Hippocampal formation (tissue), 2 donors: ENCODE measurements at places on chromosomes 16 and 17.

- no peak for DNase-seq
These were observed 2.1 kb downstream of the TBX21 start for GRCh38 chr17:47735139-47735464.

DNA sequence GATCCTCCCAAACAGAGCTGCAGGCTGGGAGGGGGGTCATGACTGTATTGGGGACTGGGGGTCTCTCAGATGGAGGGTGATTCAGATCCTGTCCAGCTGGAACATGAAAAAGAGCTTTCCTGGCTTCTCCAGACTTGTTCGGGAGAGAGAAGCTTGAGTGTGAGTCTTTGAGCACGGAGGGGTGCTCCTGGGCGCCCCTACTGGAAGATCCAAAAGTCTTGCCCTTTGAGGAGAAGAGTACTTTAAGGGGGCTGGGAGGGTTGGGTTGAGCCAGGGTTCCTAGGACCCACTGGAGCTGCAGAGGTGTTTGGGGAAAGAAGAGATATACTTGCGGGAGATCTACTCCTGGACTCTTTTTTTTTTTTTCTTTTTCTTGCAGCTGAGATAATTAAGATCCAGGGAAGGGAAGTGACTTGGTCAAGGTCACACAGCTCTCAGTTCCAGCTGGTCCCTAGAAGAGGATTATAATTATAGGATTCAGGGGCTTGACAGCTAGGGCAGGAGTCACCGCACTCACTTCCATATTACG, 8.4 kb downstream of the RARA start:
- no peak for DNase-seq

- DNase-seq, result peak; percentile 79
These were observed 93.1 kb downstream of the SALL1 start for GRCh38 chr16:51057969-51058337.

- DNase-seq, result no peak
These were observed 19.3 kb upstream of the MNT start for GRCh38 chr17:2420176-2420575.

DNA sequence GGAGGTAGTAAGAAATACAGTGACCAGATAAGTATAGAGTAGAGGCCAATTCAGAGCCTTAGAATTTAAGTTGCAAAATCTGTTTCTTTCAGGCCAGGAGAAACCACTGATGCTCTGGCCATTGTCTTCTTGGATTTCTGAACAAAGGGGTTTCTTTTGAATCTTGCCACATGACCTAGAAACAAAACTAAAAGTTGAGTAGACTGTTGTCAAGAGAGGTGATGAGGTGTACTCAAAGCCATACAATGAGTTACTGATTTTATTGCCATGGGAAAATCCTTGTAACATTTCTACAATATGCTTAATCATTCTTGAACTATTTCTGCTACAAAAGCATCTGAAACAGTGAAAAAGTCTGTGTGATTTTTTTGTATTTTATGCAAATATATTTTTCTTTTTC, 881.3 kb downstream of the CDH11 start:
- DNase-seq, result no peak
